ENCODE measurements at places on chromosomes 1 and 21.

DNA sequence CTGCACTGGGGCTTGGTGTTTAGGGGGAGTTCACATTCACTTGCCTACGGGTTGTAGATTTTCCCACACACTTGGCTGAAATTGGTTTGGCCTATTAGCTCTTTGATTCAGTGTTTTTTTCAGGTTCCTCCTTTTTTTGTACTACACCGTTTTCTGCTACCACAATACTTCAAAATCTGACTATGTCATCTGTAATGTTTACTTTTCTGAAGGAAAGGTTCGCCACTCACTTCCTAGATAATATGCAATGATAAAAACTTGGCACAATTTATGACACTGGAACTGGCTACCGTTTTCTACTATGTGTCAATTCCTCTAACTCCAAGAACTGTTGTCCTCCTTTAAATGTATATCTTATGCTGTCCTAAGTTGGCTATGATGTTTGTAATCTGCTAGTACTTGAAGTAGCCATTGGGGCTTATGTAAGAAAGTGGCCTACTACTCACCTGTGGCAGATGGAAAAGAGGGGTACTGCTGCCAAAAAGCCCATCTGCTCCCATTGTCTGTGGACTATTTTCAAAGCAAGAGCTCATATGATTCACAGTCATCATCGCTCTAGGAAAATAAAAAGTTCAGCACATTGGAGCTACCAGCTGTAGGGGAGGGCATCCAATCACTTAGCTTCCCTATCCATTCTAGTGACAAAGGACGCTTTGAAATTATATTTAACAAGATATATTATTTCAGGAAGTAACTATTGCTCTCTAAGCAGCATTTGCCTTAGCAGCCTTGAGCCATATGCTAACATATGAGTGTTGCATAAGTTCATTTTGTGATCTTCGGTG lies 42.4 kb upstream of the BACH1 start:
- no peak for DNase-seq

DNA sequence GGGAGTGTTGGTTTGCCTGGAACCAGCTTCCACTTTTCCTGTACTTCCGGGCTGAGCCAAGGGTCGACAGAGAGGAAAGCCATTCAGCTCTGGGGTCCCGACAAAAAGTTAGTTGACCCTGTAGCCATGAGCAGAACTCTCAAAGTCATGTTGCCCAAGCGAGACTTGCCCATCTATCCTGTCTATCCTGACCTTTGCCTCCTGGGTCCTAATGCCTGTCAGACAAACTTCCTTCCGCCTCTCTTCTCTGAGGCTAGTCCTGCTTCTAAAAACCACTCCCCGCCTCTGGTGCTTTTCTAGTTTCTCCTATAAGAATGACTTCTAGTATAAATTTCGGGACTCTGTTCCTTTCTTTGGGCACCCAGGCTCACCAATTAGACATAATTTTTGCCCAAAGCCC lies 7.7 kb upstream of the PCP4L1 start:
- no peak for DNase-seq

- no peak for DNase-seq
Measured at GRCh38 chr1:94004924-94005323, 95.7 kb upstream of the GCLM start.

- no peak for DNase-seq
Measured at GRCh38 chr1:221781102-221781755, 39.3 kb upstream of the DUSP10 start.

DNA sequence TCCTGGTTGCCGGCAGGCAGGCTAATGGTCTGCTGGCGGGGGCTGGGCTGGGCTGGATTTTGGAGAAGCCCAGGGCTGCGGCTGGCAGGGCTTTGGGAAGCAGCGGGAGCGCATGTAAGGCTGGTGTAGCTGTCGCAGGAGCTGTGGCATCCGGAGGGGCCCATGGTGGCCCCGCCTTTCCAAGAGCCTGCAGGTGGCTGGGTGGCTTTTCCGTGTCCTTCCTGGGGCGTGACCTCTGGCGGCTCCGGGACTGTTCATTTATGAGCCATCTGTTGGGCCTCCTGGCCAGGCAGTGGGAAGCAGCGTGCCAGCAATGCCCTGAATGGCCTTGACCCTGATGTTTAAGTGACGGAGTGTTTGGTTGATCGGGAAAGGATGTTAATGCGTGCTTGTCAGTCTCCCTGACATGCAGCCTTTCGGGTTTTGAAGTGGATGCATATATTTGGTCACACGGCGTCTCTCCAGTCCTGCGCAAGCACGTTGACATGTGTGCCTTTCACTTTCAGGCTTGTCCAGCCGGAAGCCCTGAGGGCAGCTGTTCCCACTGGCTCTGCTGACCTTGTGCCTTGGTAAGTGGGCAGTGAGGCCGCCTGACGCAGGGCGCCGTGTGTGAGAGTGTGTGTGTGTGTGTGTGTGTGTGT lies 38.5 kb downstream of the AGPAT3 start:
- DNase-seq = peak; percentile 50

GRCh38 chr1:237103021-237103420 lies 61.0 kb downstream of the RYR2 start:
- no peak for DNase-seq

DNA sequence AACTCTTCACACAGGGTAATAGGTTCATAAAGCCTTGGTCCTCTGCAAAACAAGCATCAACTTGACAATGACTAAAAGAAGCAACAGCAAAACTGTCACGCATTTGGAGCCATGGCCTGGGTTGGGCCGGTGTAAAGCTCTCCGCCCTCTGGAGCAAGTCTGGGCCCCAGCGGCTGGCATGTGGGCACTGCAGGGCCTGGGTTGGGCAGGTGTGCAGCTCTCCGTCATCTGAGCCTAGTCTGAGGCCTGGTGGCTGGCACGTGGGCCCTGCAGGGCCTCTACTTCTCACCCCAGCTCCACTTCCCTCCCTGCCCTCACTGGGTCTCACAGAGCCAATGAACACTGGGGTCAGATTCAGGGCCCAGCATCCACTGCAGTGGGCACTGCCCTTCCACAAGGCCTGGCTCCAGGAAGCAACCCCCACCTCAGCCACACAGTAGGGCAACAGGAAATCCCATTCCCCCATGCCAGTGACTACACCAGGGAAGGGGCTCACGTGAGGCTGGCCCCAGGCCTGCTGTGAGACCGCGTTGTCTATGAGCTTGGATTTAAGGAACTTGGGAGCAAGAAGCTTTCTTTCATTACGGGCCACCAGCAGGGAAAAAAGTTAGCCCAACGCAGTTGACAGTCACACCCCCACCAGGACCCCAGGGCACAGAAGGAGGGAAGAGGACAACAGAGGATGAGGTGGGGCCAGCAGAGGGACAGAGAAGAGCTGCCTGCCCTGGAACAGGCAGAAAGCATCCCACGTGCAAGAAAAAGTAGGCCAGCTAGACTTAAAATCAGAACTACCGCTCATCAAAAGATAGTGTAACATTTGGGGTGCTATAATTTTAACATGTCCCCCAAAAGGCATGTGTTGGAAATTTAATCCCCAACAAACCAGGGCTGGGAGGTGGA lies 52.7 kb downstream of the NPHP4 start:
- DNase-seq = no peak

DNA sequence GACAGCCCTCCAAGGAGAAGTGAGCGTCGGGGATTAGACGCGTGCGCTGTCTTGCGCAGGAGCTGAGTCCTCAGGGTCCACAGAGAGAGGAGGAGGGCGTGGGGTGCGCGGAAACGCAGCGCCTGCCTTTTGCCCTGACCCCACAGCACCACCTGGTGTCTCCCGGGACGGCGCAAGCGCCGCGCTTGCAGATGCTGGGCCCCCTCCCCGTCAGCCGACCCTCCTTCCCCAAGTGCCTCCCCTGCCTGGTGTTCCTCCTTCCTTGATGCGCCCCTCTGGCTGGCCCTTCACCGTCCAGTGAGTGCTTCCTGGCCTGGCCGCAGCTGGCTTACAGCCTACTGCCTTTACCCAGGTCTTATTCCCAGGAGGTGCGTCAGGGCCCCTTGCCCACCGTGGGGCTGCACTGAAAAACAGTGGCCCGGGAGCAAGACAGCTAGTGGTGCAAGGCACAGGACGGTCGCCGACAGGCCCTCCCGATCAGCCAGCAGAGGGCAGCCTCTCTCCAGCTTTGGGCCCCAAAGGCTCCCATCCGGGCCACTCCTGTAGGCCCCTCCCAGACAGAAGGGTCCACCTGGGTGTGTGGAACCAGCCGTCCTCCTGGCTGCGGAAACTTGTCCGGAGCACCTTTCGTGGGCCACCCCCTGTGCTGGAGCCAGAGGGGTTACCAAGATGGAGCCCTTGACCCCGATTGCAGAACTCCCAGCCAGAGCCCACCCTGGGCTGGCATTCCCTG lies 12.9 kb upstream of the PHLDA3 start:
- DNase-seq = peak; percentile 90

All from colonic mucosa (tissue), 4 donors.